Lower lobe of right lung (tissue), 2 donors: ENCODE measurements at places on chromosomes 5 and 9. TPM values are rescaled to one million over a fixed set of nuclear protein-coding genes. Genes with fewer than 3 reads are reported as not detected.

Gene DRD1
- 0.62 TPM for total RNA-seq

Gene CD14
- total RNA-seq: 165 TPM

- no peak for DNase-seq
Observed at GRCh38 chr5:81204205-81204604, 28.9 kb upstream of the CKMT2 start.

GRCh38 chr5:66351813-66352212 lies 207.7 kb downstream of the SREK1 start:
- no peak for DNase-seq

Gene AP3B1
- total RNA-seq: 40.0 TPM

DNA sequence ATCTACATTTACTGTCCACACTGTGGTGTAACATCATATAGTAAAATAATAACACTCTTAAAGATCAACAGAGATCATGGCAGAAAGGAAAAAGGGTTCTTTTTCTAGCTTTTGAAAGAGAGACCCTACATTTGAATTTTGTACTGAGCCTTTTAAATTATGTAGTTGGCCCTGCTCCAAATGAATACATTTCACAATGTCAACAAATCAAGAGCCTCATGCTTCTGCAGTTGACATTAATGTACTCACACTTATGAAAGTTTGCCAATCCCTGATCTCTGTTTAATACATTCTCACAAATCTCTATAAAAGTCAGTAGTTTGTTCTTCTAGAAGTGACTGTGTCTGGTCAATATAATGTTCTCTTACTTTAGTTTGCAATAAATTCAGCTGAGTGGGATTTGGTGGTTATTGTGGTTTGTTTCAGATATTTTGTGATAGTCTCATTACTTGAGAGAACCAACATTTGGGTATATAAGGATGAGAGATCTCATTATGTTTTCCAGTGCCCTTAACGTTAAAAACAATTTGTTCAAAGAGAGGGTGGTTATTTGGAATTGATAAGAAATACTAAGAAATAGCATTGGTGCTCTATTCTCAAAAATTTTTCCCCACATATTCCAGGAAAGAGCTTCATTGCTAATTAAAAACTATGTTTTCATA lies 277.8 kb upstream of the FTMT start:
- DNase-seq: no peak

Gene DIRAS2
- not detected for total RNA-seq

Gene FSD1L
- total RNA-seq: 7.2 TPM

- DNase-seq: peak; percentile 39
Observed at GRCh38 chr9:129607027-129607387, 13.9 kb downstream of the C9orf50 start.

GRCh38 chr5:31383734-31384133 lies 148.2 kb downstream of the DROSHA start:
- DNase-seq: no peak

DNA sequence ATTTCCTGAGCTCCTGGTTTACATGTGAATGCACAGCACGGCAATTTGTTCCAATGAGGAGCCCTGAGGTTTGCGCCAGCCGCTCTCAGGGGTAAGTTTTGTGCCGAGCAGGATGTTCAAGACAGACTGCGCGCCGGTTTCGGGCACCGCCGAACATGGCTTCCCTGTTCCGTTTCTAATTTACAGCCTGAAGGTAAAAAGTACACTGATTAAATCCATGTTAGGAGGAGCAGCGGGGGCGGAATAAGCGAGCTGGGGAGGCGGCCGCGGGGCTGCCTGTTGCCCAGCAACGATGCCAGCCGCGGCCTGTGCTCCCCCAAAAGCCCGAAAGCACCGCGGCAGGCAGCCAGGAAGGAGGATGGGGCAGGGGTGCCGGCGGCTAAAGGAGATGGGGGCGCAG lies 6.4 kb downstream of the SOWAHA start:
- no peak for DNase-seq

Gene GPR150
- total RNA-seq: 0.18 TPM

GRCh38 chr5:65570598-65571226 lies 7.6 kb downstream of the PPWD1 start:
- DNase-seq: no peak

Gene CDHR2
- 0.62 TPM for total RNA-seq

Gene CLIC3
- total RNA-seq: 49.3 TPM

Gene GRXCR2
- not detected for total RNA-seq

GRCh38 chr5:37840053-37841034 lies 503 bp upstream of the GDNF start:
- no peak for DNase-seq

DNA sequence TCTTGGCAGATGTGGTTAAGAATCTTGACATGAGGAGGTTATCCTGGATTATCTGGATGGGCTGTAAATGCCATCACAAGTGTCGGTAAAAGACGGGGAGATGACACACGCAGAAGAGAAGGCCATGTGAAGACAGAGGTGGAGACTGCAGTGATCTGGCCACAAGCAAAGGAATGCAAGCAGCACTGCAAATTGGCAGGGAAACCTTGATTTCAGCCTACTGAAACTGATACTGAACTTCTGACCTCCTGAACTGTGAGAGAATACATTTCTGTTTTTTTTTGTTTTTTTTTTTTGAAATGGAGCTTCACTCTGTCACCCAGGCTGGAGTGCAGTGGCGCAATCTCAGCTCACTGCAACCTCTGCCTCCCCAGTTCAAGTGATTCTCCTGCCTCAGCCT lies 92.4 kb upstream of the NFIL3 start:
- no peak for DNase-seq

- DNase-seq: no peak
Observed at GRCh38 chr9:92986176-92987119, 39.1 kb downstream of the FGD3 start.

DNA sequence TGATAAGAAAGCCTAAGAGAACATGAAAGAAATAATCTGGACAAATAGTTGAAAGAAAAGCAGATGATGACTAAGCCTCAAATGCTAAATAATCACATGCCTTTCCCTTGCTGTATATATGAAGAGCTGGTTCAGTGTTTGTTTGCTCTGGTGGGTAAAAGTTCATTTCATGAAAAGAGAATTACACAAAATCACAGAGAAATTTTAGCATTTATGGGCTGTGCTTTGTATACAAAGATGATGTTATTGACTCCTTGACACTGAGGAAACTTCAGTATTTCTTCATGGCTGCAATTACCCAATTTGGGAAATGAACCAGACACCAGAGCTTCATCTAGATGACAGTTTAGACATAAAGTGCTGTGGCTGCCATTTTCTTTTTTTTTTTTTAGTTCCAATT lies 527.2 kb downstream of the NR2F1-AS1 start:
- DNase-seq: no peak

Gene PCDHGC3
- 82.4 TPM for total RNA-seq

- peak; percentile 71 for DNase-seq
Observed at GRCh38 chr5:168282120-168282519, 9.3 kb upstream of the WWC1 start.

DNA sequence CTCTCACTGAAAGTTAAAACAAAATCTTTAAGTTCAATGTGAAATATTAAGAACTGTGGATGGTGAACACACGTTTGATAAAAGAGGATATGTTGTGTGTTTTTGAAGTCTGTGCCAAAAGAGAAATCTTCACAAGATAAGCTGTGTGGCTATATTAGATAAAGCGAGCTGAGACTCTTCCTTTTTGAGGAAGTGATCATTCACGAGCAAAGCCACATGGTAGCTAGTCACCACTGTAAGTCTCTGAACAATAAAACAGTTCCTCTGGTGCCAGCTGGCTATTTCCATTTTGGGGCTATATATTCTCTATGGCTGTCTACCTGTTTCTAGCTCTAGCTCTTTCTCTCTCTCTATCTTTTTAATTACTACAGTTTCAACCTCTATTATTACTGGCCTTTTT lies 1849.2 kb upstream of the C9orf72 start:
- no peak for DNase-seq

DNA sequence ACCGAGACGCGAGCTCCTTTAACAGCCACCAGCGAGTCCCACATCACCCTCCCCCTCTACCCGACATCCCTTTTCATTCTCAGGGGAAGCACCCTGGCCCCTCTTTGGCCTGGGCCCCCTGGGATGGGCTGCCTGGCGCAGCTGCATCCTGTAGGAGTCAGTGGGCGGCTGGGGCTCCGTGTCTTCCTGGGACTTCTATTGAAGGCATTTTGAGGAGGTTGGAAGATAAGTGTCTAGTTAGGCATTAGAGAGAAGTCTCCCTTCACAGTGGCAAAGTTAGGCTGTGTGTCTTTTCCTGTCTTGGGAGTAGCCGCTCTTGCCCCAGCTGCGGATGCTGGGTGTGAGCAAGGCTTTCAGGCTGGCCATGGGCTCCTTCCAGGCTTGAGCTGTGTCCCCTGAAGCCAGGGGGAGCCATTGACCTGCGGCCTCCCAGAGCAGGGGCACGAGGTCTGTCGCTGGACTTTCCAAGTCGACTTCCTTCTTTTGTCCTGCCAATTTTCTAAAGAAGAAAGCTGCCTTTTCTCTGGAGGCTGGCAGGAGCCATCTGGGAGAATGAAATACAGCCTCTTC lies 18.6 kb upstream of the NKD2 start:
- DNase-seq: peak; percentile 68

- no peak for DNase-seq
Observed at GRCh38 chr5:109170629-109171350, 239.0 kb downstream of the PJA2 start.

GRCh38 chr5:14687023-14687665 lies 22.6 kb downstream of the OTULIN start:
- DNase-seq: no peak

Gene SCGB3A2
- 624 TPM for total RNA-seq

Gene LRRC19
- 0.27 TPM for total RNA-seq

- DNase-seq: no peak
Observed at GRCh38 chr5:144249755-144250464, 79.2 kb downstream of the KCTD16 start.

DNA sequence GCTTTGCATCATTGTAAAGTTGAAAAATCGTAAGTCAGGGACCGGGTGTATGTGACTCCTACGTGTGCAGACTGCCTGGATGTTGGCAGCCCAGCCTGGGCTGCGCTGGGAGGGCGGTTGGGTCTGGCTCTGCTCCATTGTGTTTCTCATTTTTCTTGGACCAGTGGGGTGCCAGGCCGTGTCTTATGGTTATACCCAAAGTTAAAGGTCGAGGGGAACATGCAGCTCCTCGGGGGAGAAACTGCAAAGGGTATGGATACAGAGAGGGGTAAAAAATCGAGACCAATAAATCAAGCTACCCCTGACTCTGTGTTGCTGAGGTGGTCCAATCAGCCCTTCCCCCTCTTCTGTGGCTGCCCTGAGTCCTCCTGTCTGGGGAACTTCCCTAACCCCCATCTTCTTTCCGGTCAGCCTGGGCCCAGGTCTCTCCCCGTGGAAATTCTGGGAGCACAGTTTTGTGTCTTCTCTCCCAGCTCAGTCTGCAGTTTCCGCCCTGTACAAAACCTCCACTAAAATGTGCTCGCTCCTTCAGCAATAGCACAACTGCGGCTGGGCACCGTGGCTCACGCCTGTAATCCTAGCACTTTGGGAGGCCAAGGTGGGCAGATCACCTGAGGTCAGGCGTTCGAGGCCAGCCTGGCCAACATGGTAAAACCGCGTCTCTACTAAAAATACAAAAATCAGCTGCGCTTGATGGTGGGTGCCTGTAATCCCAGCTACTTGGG lies 34.1 kb upstream of the UNC5A start:
- DNase-seq: no peak

GRCh38 chr5:153130296-153130695 lies 360.2 kb upstream of the GRIA1 start:
- DNase-seq: no peak

DNA sequence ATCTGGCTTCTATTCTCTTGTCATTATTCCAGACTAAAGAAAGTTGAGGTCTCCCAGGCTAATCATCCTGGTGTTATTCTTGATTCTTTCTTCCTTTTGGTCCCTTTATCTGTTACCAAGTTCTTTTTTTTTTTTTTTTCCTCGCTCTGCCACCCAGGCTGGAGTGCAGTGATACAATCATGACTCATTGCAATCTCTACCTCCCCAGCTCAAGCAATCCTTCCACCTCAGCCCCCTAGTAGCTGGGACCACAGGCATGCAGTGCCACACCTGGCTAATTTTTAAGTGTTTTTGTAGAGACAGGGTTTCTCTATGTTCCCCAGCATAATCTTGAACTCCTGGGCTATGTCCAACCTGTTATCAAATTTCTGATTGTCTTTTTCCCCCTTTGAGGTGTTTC lies 126.6 kb upstream of the DHFR start:
- no peak for DNase-seq

DNA sequence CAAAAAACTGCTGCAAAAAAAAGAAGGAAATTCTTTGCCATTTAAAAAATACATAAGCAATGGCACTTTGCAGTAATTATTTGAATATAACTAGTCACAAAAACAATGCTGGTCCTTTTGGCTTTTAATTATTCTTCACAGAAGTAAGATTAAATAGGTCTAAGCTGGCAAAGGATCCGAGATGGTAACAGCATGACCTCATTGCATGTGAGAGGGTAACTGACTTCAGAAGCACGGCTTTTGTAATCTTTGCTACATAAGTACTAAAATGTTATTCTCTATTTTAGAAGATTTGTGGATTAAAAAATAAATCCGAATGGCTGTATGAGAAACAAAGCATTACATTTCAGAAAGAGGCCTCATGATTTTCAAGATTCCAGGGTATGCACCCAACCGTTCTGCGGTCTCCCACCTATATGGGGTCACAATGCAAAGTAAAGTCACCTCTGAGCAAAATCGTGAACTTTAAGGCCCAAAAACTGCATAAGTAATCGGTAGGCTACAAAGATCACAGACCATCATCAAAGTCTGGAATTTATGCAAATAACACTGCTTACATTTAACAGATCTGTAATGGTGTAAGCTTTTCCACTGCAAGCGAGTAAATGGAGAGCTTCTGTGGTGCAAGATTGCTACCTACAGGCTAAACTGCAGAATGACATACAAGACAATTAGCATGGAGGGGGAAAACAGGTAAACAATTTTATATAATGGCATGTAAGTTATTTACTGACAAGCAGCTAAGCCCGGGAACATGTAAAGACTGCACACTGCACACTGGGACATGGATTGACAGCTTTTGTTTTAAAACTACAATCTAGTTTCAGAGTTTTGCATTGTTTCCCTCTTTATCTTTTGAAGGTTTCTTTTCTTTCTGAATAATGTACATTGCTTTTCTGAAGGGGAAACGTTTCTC lies 231.6 kb downstream of the SLF1 start:
- no peak for DNase-seq

Gene RAB3C
- 0.30 TPM for total RNA-seq

DNA sequence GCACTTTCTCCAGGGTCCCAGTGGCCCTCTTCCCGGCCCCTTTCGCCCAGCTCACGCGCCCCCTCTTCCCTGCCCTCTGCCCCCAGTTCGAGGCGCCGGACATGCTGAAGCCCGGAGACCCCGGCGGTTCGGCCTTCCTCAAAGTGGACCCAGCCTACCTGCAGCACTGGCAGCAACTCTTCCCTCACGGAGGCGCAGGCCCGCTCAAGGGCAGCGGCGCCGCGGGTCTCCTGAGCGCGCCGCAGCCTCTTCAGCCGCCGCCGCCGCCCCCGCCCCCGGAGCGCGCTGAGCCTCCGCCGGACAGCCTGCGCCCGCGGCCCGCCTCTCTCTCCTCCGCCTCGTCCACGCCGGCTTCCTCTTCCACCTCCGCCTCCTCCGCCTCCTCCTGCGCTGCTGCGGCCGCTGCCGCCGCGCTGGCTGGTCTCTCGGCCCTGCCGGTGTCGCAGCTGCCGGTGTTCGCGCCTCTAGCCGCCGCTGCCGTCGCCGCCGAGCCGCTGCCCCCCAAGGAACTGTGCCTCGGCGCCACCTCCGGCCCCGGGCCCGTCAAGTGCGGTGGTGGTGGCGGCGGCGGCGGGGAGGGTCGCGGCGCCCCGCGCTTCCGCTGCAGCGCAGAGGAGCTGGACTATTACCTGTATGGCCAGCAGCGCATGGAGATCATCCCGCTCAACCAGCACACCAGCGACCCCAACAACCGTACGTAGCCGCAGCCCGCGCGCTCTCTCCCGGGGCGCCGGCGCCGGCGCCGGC lies 1.0 kb downstream of the PRDM6 start:
- DNase-seq: peak; percentile 57
